Fibroblast of skin of left biceps (primary cell): ENCODE measurements at places on chromosomes 11 and 22.

GRCh38 chr22:45672564-45673481 is 1.2 kb downstream of the ATXN10 start:
- no peak for DNase-seq

GRCh38 chr11:84430661-84431060 is 1144.5 kb upstream of the CCDC90B start:
- DNase-seq: no peak

- no peak for DNase-seq
These were observed 237.7 kb downstream of the BUD13 start for GRCh38 chr11:116535120-116535519.

- DNase-seq: no peak
These were observed 13.6 kb upstream of the CDC42EP1 start for GRCh38 chr22:37546437-37547250.

DNA sequence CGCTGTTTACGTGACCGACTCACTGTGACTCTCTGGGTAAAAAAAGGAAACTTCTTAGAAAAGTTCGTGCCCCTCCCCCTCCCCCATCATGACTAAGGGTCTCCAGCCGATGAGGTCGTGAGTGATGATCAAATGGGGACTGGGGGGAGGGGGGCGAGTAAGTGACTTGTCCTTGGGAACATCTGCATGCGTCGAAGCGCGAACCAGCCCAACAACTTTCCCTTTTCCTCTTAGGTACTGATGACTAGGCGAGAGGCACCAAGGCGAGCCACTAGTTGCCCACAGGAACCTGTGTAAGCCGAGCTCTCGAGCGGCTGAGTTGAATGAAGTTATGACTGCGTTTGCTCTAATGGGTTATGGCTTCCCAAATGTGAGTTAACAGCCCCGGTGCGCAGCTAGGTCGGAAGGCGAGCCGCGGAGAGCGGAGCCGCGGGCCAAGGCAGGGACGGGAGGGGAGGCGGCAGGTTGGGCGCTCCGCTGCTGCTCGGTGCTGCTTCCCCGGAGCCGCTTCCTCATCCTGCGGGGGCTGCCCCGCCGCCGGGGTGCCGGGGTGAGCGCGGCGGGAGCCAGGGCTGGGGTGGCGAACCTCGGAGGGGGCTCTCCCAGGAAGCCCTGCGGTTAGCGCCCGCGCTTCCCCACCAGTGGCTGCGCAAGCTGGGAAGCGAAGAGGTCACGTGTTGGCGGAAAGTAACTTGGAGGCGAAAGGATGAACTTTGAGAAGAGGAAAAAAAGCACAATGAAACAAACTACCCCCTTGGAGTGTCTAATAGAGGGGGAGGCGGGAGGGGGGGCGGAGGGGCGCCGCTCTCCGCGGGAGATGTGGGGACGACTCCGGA is 22.1 kb upstream of the BDNF start:
- no peak for DNase-seq

DNA sequence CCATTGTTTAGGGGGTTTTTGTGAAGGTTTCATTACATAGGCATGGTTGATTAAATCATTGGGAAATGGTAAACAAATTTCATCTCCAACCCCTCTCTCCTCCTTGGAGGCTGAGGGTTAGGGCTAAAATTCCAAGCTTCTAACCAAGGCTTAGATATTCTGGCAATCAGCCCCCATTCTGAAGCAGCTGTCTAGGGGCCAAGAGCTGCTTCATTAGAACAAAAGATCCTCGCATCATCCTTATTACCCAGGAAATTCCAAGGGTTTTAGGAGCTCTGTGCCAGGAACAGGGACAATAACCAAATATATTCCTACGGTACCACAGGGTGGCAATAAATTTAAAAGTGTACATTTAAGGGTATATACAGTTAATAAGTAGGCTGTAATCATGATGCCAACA is 22.5 kb upstream of the EED start:
- no peak for DNase-seq

GRCh38 chr22:32446321-32446720 is 17.9 kb downstream of the BPIFC start:
- DNase-seq: no peak

- peak; percentile 19 for DNase-seq
These were observed 126.0 kb upstream of the CADM1 start for GRCh38 chr11:115630214-115630613.

DNA sequence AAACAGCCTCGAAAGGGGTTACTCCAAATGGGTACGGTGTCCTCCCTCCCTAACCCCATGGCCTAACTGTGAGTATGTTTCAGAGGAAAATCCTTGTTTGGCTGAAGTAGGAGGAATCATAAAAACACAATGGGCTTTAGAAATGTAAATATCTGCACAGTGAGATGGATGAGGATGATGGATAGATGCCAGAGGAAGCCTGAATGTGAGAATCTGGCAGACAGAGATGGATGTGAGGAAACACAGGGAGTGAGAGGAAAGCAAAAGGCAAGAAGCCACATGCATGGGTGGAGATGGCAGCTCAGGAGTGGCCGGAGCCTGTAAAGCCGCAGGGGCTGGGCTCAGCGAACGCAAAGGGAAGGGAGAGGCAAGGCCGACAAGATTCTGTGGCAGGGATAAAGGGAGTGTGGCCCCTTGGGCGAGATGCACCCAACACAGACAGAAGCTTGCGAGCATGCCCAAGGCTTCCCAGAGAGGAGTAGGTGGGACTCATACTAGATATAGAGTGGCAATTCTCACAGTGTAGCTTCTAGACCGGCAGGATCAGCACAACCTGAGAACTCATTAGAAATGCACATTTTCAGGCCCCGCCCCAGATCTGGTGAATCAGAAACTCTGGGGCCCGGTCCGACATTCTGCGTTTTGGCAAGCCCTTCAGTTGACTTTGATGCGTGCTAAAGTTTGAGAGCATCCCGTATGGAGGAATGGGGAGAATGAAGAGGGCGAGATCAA is 237.3 kb upstream of the CADM1 start:
- no peak for DNase-seq

- DNase-seq: no peak
These were observed 196.1 kb upstream of the B3GAT1 start for GRCh38 chr11:134607963-134608750.

- DNase-seq: no peak
These were observed 5.1 kb downstream of the ABCC8 start for GRCh38 chr11:17471501-17471900.

- DNase-seq: no peak
These were observed 2.5 kb downstream of the WBP2NL start for GRCh38 chr22:42001121-42001520.

DNA sequence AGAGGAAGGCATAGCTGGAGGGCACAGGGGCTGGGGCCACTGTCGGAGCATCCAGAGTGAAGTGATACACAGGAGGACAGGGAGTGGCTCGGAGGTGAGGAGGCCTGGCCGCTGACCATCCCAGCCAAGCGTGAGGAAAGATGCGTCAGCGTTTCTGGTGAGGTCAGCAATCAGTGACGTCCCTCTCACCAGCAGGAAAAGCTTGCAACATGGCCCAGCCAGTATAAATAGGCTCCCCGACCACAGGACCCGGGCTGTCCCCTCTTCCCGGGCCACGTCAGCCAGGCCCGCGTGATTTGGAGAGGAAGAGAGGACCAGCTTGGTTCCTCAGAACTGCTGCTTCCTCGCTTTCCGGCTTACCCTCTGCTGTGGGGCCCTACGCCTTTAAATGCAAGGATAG is 4.2 kb upstream of the OSM start:
- no peak for DNase-seq

DNA sequence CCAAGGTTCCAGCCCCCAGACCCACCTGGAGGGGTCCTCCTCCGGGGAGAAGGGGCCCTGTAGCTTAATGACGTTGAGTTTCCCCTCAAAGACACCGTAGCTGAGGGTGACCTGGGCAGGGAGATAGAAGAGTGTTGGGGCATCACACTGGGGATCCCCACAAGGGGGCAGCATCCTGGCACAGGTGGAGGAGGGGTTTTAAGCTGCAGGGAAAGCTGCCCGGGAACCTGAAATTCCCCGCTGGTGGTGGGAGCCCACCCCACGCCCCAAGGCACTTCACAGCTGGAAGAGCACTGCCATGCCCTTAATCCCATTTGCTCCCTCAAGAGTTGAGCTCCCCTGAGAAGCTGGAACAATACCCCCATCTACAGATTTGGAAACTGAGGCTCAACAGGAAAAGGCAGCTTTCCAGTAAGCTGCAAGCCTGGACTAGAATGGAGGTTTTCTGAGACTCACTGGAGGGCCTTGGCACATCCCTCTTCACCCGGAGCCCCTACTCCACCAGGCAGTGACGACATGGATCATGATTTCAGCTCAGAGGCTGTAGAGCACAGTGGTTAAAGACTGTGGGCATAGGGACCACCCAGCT is 13.7 kb downstream of the MFNG start:
- no peak for DNase-seq

DNA sequence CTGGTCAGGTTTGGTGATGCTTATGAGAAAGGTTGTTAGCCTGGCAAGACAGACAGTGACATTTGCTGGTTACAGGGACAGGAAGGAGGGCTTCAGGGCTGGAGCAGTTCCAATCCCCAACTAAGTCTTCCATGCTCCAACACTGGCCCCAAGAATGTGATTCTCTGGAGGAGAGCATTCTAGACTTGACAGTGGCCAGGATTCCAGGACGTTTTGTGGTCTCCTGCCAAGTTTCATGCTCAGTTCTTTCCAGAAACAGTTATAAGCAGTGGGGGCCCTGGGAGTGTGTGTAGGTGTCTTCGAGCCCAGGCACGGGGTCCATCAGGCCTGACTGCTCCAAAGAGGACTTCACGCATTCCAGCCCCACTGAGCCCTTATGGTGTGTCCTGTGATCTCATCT is 8.9 kb upstream of the GRK3 start:
- DNase-seq: no peak

- no peak for DNase-seq
These were observed 30.9 kb downstream of the C11orf91 start for GRCh38 chr11:33669598-33670249.

DNA sequence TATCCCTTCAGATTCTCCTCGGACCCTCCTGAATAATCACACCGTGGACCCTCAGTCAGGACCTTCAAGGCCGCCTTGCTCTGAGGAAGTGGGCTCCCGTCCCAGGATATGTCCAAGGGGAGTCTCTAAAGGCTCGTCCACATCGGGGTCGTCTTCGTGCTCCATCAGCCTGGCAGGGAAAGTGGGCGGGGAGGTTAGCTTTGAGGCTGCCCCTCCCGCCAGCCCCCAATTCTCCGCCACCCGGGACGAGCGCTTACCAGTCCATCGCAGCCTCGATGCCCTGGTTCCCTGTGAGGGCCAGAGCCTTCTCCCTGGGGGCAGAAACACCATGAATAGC is 472 bp downstream of the UBXN1 start:
- no peak for DNase-seq

DNA sequence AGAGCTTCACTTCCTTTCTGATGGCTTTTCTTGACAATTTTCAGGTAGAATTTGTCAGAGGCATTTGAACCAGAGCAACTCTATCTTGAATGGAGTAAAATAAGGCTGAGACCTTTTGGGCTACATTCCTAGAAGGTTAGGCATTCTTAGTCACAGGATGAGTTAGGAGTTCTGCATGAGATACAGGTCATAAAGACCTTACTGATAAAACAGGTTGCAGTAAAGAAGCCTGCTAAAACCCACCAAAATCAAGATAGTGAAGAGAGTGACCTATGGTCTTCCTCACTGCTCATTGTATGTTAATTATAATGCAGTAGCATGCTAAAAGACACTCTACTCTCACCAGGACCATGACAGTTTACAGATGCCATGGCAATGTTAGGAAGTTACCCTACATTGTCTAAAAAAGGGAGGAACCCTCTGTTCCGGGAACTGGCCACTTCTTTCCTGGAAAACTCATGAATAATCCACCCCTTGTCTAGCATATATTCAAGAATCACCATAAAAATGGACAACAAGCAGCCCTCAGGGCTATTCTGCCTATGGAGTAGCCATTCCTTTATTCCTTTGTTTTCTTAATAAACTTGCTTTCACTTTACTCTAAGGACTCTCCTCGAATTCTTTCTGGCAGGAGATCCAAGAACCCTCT is 1519.7 kb upstream of the TENM4 start:
- no peak for DNase-seq

GRCh38 chr11:111936040-111936540 is 1.1 kb upstream of the DIXDC1 start:
- no peak for DNase-seq

DNA sequence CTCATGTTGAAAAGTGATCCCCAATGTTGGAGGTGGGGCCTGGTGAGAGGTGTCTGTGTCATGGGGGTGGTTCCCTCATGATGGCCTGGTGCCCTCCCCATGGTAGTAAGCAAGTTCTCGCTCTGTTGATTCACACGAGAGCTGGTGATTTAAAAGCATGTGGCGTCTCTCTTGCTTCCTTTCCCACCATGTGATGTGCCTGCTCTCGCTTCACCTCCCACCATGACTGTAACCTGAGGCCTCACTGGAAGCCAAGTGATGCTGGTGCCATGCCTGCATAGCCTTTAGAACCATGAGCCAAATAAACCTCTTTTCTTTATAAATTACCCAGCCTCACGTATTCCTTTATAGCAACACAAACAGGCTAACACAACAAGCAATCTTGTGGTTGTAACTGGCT is 52.4 kb downstream of the VSIG10L2 start:
- DNase-seq: no peak

DNA sequence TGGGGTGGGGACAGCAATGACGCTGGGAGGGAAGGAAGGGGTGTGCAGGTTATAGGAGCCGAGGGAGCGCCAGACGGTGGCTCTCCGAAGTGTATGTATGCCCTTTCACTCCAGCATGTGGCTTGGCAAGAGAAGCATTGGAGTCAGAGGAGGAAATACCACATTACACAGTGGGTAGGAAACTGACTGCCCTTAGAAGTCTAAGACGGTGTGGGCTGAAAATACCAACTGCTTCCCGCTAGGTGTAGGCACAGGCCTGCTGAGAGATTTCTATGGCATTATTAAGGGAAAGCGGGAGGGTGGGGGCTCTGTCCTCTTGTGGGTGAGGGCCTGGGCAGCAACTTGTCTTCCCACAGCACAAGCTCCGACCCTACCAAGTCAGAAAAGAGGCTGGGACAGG is 44.7 kb downstream of the CACNG2 start:
- no peak for DNase-seq

DNA sequence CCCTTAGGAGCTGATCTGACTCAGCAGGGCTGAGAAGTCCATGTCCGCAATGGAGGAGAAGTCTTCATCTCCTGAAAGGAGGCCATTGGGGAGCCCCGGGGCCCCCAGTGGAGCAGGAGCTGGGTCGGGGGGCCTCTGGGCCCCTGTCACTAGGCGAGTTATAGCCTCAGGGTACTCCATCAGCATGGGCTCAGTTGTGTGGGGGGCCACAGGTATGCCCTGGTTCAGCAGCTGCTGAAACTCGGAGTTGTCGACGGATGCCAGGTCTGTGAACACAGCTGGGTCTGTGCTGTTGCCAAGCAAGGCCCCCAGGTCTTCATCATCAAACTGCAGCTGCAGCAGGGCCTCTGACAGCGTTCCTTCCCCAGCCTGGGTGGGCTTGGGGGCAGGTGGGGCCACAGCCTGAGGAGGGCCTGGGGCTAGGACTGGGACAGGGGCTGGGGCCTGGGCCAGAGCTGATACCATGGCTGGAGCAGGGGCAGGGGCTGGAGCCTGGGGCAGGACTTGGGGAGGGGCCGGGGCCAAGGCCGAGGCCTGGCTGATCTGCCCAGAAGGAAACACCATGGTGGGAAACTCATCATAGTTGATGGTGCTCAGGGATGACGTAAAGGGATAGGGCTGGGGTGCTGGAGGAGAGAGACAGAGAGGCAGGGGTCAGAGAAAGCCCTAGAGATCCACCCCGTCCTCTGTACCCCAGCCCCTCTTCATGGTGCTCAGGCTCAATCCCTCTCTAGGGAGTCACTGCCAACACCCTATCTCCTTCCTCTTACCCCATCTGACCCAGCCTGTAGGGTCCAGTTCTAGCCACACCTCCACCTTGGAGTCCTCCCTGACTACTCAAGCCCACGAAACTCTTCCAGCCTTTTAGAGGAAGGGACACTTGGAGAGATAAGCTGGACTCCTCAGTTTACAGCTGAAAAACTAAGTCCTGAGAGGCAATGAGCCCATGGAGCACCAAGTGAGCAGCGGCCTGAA is 8.1 kb downstream of the RELA start:
- no peak for DNase-seq
